Foreskin melanocyte (primary cell): ENCODE measurements at places on chromosomes 13 and 19.

- no peak for DNase-seq
These were observed 2.8 kb upstream of the USF2 start for GRCh38 chr19:35265900-35266519.

DNA sequence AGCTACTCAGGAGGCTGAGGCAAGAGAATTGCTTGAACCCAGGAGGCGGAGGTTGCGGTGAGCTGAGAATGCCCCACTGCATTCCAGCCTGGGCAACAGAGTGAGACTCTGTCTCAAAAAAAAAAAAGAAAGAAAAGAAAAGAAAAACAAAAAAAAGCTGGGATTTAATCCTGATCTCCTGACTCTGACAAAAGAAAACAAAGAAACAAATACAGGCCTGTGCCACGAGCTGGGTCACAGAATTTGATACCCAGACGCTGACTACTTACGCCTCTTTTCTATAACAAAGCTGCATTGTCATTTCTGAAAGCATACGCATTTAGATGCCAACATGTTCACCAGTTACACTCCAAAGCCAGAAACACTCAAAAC, 18.2 kb upstream of the GTF2F2 start:
- DNase-seq, result peak; percentile 89

DNA sequence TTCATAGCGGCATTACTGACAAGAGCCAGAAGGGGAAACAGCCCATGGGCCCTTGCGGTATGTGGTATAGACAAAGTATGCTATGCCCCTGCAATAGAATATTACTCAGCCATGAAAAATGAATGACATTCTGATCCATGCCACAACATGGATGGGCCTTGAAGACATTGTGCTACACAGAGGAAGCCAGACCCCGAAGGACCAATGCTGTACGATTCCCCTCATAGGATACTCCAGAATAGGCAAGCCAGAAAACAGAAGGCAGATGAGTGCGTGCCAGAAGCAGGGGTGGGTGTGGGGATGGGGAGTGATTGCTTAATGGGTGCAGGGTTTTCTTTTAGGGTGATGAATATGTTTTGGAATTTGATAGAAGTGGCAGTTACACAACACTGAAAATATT, 342.0 kb downstream of the TEX29 start:
- DNase-seq, result no peak

- DNase-seq, result no peak
These were observed 58.2 kb upstream of the USE1 start for GRCh38 chr19:17156947-17157302.

GRCh38 chr13:109776575-109776974, 9.8 kb downstream of the IRS2 start:
- no peak for DNase-seq

DNA sequence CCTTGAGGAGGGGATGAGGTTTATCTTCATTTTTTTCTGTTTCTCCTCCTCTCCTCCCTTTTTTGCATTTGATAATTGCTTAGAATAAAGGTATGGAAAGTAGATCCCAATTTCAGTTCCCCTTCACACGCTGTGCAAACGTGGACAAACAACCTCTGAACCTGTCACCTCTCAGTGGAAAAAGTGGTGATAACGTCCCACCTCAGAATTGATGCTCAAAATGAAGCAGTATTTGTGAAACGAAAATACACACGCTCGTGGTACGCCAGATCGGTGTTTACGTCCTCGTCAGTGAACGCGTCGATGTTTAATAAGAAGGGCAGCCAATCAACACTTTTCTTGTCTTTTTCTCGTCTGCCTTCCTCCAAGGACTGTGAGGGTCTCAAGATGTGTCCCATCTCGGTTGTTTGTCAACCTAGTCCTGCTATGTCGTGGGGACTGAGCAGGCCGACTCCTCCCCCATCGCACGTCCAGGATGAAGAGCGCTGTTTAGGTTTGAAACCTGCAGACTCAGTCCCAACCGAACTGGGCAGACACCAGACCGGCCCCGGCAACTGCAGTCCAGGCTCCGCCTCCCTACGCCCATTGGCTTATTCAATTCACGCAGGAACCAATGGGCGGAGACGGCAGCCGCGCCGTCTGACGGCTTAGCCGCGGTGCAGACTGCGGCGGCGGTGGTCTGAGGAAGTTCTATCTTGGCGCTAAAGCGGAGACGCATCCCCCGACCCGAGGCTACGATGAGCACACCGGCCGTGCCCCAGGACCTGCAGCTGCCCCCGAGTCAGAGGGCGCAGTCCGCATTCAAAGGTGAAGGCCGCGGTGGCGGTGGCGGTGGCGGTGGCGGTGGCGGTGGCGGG, at the start of gene CKAP2:
Gene CKAP2, plus strand, starts transcription at position 659 of the 857 bp plus-strand sequence. Its CDS starts 79 bp downstream, at position 738.
- DNase-seq, result peak; percentile 94

GRCh38 chr13:88085036-88085435, 413.9 kb downstream of the SLITRK5 start:
- no peak for DNase-seq

- DNase-seq, result no peak
These were observed 46.3 kb upstream of the ZNF737 start for GRCh38 chr19:20611866-20612265.

- no peak for DNase-seq
These were observed 89.1 kb downstream of the COL4A1 start for GRCh38 chr13:110217811-110218210.

DNA sequence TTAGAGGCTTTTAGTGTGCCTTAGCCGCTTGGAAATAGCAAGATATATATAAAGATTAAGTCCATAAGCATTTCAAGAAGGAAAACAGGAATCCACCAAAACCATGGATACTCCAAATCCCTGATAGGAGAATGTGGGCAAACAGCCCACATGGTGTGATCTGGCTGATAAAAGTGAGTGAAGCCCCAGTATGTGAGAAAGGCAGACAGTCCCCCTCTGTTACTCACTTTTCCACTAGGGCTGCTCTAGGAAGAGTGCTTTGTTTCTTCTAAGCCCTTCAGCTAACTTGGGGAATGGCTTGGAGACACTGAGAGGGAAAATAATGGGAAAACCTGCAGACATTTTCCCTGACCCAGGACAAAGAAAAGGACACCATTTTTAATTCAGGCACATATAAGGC, 802.3 kb upstream of the PRR20A start:
- DNase-seq, result no peak

DNA sequence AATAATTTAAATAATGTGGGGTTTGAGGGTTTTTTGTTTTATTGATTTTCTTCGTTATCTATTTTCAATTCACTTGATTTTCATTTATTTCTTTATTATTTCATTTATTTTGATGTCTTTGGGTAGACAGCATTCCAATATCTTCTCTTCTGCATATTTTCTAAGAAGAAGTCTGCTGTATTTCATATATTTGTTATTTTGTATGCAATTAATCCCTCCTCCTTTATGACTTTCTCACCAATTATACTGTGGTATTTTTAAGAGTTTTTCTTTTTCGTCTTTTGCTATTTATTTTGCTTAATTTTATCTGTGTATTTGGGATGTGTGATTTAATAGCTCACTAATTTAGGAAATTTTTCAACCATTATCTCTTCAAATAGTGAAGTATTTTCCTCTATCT, 1444.4 kb upstream of the MIR17HG start:
- no peak for DNase-seq

- no peak for DNase-seq
These were observed 34.8 kb upstream of the NDFIP2 start for GRCh38 chr13:79445968-79446645.
